ENCODE measurements at places on chromosomes 5 and 9.

GRCh38 chr9:19201899-19202891, 28.3 kb upstream of the DENND4C start:
- DNase-seq, result peak; percentile 56

GRCh38 chr5:167952278-167952995, 339.0 kb upstream of the WWC1 start:
- DNase-seq, result peak; percentile 88

DNA sequence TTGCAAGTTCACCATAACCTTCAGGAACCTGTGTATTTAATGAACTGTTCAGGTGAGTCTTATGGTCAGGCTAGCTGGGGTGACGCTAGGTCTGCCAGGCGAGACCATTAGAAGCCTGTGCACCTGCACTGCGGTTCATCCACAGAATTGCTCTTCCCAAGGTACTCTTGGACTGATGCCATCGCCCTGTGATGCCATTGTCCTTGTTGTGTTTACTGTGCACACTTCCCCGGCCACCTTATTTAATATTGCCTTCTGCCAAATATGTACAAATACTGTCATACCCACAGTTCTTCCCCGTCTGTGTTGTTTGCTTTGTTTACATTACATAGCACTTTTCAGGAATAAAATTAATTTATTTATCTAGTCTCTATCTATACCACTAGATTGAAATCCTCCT, 66.3 kb downstream of the RCL1 start:
- peak; percentile 61 for DNase-seq

DNA sequence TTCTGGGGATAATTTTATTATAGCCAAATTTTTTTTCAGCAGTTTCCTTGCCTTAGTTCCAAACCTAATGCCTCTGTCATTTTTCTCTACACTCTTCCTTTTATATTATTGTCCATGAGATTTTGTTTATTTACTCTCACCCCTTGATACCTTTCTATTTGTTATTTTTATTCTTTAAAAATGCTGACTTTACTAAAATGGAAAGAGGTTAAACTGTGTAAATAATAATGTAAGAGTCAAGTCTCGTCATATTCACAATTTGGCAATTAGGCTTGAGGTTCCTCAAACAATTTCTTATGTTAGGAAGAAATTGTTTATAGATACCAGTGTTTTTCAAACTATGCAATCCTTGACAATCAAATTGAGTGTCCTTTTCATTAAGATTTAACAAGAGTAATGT, 428.6 kb upstream of the CDH9 start:
- no peak for DNase-seq

- no peak for DNase-seq
Measured at GRCh38 chr5:132258102-132259068, 889 bp downstream of the PDLIM4 start.

GRCh38 chr5:118918232-118918631, 70.1 kb downstream of the DTWD2 start:
- no peak for DNase-seq

GRCh38 chr5:133806847-133807246, 161.6 kb downstream of the C5orf15 start:
- no peak for DNase-seq

DNA sequence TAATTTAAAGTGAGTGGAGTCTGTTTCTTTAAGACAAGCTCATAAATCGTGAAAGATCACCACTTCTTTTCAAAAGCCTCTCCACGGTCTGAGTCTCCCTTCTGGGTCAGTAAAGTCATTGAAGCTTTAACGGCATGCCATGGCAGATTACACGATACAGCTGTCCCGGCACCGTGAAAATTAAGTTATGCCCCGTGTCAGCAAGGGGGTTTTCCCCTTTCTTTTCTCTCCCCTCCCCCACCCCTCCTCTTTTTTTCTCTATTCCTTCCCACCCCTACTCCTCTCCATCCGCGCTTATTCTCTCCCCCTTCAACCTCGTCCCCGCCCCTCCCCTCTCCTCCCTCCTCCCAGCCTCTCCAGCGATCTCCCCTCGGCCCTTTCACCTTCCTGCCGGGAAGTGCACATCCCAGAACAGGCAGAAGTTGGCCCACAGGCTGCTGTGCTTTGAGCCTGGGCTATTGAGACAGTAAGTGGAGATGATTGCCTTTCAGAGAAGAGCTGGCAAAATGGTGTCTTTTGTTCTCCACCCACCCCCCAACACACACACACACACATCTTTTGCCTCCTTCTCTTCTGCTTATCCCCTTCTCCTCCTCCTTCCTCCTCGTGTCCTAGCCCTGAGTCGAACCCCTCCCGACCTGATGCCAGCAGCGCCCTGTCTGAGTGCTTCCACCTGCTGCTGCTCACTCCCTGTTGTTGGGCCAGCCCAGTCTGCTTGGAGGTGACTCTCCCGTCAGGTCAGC, 44.1 kb downstream of the GAS1 start:
- DNase-seq, result no peak

- DNase-seq, result peak; percentile 92
Measured at GRCh38 chr5:105751908-105752307, 1918.8 kb downstream of the EFNA5 start.

GRCh38 chr5:157362982-157363381, 97.0 kb upstream of the NIPAL4 start:
- DNase-seq, result no peak

DNA sequence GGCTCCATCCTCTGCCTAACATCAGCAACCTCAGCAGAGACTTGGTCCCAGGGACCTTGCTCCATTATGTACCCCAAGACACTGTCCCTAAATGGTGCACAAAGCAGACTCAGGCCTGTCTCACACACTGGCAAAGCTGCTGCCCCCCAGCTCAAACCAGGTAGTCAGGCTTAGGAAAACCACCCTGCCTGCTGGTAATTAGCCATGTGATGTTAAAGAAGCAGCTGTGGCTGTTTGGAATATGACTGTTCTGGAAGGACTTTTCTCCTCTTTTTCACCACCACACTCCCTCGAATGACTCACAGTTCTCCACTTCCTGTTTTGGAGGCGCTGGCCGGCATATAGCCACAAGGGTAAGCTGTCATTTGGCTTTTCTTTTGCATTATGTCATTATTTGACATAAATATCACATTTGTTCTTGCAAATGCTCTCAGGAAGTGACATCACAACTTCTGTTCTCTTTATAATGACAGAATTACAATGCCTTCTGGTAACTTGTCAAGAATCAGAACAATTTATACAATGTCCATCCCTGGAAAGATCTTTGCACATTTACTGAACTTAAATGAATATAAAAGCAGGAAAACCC, 113.9 kb downstream of the SUSD1 start:
- DNase-seq, result peak; percentile 71

GRCh38 chr9:78026947-78027346, 4.7 kb downstream of the GNAQ start:
- no peak for DNase-seq

DNA sequence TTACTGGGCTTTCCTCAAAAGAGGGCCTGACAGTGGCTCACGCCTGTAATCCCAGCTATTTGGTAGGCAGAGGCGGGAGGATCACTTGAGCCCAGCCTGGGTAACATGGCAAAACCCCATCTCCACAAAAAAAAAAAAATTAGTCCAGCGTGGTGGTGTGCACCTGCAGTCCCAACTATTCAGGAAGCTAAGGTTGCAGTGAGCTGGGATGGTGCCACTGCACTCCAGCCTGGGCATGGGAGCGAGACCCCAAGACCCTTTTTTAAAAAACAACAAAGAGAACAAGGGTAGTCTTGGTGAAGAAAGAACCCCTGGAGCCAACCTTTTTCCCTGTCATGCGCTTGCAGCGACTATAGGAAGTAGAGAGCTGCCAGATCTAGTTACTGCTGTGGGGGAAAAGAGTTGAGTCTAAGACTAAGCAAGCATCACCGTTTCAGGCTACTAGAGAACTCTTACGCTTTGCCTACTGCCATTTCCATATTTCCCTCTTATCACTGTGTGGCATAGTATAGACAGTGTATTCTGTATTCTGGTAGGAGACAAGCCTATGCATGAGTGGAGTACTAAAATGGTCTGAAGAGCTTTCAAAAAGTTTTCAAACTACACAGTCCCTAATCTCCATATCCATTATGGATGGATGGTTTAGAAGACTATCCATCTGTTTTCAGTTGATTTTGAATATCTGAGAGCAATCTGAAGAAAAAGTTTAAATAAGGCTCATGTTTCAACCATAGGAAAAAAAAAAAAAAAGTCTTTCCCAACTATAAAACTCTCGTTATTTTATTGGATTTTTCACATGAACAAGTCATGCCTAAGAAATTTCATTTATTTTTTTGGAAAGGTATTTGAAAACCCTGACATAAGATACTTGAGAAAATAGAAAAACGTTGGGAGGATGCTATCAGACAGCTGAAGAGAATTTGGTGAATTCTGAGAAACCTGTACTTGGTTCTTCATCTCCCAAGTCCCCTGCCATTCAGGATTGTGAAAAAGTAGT, 2.6 kb downstream of the C9orf40 start:
- DNase-seq, result peak; percentile 11

- DNase-seq, result no peak
Measured at GRCh38 chr9:111147041-111147440, 108.8 kb upstream of the LPAR1 start.

GRCh38 chr9:27584931-27585330, 11.7 kb upstream of the C9orf72 start:
- DNase-seq, result no peak

DNA sequence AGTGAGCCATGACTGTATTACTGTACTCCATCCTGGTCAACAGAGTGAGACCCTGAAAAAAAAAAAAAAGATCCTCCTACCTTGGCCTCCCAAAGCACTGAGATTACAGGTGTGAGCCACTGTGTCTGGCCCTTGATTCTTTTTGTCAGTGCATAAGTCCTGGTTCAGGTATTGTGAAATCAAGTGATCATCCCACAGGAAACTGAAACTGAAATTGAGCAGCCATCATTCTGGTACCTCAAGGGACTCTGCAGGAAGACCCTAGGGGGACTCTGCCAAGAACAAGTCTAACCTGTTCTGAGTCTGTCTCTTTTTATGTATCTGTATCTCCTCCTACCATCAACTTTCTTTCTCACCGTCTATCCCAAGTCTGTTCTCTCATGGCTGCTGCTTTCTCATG, 1.9 kb upstream of the DCAF10 start:
- no peak for DNase-seq

- no peak for DNase-seq
Measured at GRCh38 chr5:5387192-5387591, 35.3 kb upstream of the ICE1 start.

DNA sequence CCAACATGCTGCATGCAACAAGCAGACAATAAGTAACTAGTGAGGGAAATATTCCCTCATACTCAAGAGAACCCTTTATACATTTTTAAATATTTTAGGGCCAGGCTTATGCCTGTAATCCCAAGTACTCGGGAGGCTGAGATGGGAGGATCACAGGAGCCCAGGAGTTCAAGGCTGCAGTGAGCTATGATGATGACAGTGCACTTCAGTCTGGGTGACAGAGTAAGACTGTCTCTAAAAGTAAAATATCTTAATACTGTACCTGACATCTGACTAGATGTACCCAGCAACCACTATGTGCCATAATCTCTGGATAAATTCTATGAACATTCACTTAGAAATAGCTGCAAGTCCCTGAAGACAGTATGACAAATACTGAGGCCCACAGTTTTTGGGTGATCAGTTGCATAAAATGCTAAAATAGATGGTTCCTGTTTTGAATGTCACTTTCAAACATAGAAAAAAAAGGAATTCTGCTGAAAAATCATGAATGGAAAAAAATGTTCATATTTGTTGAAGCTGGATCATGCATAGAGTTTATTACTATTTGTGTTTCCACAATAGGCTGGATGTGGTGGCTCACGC, 2.0 kb upstream of the C5orf15 start:
- no peak for DNase-seq

DNA sequence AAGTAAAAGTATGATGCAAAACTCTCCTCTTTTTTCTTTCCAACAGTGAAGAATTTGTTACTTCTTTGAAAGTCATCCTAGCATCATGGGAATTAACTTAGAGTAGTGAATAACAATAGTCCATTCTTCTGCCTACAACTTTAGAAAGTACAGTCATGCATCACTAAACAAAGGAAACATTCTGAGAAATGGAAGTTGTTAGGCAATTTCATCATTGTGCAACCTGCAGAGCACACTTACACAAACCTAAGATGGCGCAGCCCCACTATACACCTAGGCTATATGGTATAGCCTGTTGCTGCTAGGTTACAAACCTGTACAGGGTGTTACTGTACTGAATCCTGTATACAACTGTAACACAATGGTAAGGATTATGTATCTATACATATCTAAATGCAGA, 1209.3 kb upstream of the C9orf72 start:
- peak; percentile 15 for DNase-seq

DNA sequence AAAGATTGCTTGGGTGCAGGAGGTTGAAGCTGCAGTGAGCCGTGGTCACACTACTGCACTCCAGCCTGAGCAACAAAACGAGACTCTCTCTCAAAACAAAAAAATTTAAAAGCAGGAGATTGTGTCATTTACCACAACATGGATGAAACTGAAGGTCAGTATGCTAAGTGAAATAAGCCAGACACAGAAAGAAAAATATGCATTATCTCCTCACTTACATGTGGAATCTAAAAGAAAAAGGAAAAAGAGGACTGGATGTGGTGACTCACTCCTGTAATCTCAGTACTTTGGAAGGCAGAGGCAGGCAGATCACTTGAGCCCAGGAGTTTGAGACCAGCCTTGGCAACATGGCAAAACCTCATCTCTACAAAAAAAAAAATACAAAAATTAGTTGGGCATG, 146.8 kb upstream of the DAPK1 start:
- DNase-seq, result no peak

GRCh38 chr9:116765011-116765410, 77.9 kb downstream of the TRIM32 start:
- peak; percentile 48 for DNase-seq

GRCh38 chr5:139451878-139452660, 10.5 kb downstream of the ECSCR start:
- DNase-seq, result no peak

- DNase-seq, result no peak
Measured at GRCh38 chr5:40687321-40687720, 7.6 kb downstream of the PTGER4 start.

DNA sequence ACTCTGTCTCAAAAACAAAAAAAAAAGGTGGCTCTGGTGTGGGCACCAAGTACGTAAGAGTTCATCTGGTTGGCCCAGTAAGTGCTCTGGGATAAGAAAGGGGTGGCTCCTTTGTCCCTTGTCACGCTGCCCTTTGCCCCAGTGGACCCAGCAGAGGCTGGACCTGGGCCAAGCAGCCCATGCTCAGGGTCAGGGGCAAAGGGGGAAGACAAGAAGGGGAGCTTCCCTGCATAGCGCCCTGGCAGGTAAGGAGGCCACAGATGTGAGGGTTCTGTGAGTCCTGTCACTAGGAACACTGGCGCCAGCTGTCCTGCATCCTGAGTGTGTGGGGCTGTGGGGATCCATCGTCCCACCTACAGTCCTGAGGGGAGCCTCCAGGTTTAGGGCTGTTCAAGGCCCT, 65.3 kb downstream of the GADD45G start:
- no peak for DNase-seq
